ENCODE measurements at places on chromosomes 13 and 19.

- no peak for DNase-seq
Measured at GRCh38 chr13:51557875-51558612, 26.2 kb upstream of the WDFY2 start.

- no peak for DNase-seq
Measured at GRCh38 chr13:35787937-35788336, 311.4 kb upstream of the MAB21L1 start.

DNA sequence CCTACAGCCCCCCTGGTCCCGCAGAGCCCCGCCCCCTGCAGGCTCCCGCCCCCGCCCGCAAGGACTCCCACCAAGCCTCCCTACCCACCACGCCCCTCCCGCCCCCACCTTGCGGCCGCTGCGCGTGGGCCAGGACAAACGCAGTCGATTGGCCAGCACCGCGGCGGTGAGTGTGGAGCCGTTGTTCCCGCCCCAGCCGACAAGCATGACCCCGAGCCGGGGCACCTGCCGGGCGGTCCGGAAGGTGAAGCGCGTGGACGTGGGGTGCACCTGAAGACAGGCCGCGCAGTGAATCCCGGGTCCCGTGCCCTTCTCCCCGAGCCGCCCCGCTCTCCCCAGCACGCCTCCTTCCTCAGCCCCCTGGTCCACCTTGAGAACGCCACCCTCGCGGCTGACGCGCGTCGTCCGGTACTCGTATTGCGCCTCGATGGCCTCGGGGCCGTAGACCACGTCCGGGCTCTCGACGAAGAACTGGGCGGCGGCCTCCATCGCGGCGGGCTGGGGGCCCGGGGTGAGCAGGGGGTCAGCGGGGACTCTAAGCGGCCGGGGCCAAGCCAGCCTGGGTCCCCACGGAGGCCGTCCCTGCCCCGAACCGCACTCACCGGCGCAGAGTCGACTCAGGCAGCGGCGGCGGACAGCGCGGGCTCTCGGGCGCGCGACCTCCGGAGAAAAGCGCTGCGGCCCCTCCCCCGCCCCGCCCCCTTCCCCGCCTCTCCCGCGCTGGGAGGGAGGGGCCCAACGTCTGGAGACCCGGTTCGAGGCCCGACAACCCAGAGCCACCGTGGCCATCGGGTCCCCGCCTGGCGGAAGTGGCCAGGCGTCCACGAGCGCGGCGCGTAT is at the start of gene ISYNA1:
ISYNA1 (minus strand) TSS at position 643 of the 840 bp plus-strand sequence; CDS start at position 489, 154 bp downstream.
- no peak for DNase-seq

GRCh38 chr19:42378225-42379215 is 11.6 kb downstream of the CNFN start:
- DNase-seq: no peak

DNA sequence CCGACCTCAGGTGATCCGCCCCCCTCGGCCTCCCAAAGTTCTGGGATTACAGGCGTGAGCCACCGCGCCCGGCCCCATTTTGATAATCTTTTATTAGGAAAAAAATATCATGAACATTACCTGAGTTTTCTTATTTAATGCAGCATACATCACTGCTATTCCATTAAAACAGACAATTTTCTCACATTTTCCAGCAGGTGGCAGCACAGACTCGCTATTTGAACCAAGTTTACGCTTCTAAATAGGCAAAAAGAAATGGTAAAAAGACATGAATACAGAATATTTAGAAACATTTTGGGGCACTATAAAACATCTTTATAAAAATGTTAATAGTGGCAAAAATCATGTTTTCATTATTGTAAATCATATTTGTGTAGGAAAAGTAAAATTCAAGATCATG is 903.1 kb downstream of the SLITRK6 start:
- DNase-seq: no peak

- DNase-seq: no peak
Measured at GRCh38 chr13:74449811-74450524, 315.8 kb upstream of the KLF12 start.

DNA sequence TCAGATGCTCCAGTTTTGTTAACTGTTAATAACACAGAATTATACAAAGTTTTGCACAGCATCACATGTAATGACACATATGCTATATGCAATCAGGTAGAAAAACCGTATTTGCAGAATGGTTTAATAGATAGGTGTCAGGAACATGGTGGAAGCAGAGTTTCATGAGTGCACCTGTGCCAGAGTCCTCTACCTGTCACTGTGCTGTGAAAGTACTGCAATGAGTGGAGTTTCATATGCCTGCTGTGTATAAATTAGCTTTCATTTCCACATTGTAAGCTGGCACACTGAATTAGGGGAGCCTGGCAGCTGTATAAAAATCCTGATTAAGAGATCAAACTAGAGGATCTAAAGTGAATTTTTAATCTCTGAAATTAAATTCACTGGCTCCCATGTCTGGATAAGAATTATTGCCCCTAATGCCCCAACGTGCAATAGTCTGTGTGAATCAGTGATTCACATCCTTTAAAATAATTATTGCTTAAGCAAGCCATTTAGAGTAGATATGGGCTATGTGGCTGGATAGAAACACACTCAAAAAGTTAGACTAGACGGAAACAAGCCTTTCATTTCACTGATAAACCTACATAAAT is 8.5 kb upstream of the EEF1AKMT1 start:
- DNase-seq: no peak

DNA sequence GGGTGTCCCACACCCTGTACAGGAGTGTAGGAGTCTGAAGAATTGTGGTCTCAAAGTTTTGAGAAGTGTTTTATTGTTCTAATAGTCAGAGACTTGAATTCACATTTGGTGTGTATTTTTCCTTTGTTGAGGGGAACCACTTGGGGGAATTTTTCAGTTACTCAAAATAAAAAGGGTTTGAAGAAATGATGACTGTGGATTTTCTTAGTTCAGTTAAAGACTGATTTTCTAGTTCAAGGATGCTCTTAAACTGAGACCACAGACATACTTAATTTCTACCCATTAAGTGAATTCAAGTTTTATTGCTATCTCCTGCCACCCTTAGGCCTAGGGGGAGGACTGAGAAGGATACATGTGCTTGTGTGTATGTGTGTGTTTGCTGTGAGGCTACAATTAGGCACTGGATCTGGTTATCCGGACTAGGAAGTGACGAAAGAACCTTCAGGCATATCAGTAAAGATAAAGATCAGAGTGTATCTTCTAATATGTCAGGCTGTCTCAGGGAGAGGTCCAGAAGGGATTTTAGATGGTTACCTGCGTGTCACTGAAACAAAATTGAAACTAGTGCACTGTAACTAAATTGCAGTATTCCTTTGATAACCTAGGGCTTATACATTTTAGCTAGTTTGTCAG is 234.9 kb upstream of the DACH1 start:
- no peak for DNase-seq

- DNase-seq: no peak
Measured at GRCh38 chr19:14175351-14175792, 30.6 kb downstream of the ADGRL1 start.

- DNase-seq: peak; percentile 99
Measured at GRCh38 chr19:58558623-58559274, 338 bp upstream of the UBE2M start.

DNA sequence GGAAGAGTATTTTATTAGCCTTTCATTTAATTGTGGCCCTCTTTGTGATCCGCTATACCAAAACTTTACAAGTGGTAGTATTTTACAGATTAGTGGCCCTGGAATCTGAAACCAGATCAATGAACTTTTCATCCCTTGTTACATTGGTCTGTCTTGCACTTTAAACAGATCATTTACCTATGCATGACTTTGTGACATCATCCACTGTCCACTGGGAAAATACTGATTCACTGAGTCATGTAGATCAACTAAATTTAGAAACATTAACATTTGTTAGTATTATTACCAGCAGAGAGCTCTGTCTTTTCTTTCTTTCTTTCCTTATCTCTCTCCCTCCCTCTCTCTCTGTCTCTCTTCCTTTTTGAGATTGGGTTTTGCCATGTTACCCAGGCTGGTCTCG is 17.5 kb downstream of the PCDH8 start:
- DNase-seq: no peak

DNA sequence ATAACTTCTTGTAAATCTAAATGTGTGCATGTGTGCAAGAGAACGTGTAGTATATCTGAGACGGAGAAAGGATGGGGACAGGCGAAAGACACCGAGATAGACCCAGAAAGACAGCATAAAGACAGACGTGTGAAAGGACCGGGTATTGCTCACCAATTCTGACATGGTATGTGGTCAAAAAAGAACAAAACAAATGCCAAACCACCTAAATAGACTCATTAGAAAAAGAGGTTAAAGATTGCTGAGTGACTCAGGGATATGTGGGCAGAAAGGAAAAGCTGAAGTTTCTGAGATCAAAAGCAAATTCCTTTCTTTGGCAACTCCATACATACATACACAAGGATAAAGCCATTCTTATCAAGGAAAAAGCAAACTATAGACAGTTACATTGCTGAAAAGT is 179.7 kb upstream of the TSC22D1 start:
- DNase-seq: no peak

- DNase-seq: peak; percentile 97
Measured at GRCh38 chr19:2702170-2703076, at the start of gene GNG7. TSS of gene GNG7 (minus strand) at chr19:2702694. CDS start at chr19:2520688, 182,006 bp downstream.

DNA sequence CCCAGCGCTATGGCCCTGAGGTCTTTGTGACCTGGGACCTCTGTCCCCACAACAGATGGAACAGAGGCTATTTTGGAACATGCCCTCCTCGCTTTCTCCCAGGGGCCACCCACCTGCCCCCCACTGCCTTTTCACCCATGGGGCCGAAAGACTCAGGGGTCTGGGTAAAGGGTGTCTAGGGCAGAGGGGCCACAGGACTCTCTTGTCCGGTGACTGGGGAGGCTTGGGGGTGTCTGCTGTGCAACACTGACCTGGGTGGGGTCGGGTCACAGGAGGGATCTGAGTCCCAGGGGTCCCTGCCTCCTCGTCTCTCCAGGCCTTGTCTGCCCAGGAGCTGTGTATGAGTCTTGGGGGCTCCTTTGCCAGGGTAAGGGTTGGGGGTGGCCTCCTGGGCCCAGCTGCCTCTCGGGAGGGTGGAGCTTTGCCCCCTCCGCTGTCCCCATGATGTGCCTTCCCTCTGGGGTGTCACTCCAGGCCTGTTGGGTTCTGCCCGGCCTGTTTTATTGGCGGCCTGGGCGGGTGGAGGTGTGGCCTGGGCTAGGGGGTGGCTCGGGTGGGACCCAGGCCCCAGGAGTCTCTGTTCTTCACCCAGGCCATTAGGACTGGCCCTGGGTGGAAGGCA is 2.1 kb downstream of the ARID3A start:
- no peak for DNase-seq

DNA sequence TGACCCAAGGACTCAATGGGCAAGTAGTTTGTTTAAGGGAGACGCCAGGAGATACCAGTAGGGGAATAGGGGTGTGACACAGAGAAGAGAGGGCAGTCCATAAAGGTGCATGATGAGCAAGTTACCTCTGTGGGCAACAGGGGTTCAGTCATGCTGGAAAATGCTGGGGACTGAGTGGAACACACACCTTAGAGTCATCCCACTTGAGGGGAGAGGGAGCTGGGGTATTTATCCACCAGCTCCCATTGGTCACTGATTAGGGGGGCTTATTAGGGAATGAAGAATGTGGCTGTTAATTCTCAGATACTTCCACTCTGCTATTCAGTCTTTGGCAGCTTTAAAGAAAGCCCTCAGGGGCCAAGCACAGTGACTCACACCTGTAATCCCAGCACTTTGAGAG is 67.5 kb upstream of the MRI1 start:
- no peak for DNase-seq

- no peak for DNase-seq
Measured at GRCh38 chr19:14059652-14060155, 2.2 kb downstream of the PALM3 start.

DNA sequence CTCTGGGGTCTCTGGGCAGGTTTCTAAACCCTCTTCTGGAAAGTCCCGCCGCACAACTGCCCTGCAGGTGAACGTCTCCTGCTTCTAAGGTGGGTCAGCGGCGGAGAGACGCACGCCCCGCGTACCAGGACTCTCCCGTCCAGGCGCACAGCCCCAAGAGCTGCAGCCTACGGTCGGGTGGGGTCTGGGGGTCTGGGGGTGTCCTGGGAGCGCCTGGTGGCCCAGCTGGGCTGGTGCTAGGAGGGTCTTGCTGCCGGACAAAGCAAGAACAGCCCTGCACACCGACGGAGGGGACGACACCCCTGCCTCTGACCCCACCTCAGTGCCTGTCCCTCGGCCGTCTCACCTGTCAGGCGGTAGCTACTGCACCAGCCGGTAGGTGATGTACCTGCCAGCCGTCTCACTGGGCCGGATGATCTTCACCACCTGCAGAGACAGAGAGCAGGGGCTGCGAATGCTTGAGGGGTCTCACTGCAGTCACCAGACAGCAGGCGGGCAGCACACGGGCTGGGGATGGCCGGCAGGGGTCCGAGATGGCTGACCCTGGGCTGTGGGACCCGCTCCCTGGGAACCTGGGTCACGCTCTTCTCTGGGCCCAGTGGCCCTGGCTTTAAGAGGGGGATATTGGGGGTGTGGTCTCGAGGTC is 5.9 kb downstream of the POLR2E start:
- no peak for DNase-seq

DNA sequence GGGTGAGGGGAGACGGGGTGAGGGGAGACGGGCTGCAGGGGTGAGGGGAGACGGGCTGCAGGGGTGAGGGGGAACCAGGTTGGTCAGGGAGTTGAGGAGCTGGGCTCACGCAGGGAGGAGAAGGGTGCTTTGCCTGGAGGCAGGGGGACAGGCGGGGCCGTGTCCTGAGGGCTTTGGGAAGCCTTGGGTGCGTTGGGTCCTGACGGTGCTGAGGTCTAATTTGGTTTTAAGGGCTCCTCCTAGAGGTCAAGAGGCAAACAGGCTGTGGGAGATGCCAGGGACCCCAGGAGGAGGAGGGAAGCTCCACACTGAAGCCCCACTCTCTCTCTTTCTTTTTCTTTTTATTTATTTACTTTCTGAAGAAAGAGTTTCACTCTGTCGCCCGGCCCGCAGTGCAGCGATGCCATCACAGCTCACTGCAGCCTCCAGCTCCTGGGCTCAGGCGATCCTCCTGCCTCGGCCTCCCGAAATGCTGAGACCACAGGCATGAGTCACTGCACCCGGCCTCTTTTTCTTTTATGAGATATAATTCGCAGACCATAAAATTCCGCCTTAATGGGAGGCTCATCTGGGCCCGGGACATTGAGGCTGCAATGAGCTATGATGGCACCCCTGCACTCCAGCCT is 9.3 kb upstream of the MISP start:
- DNase-seq: no peak

GRCh38 chr13:73983109-73983508 is 151.1 kb downstream of the KLF12 start:
- DNase-seq: no peak

DNA sequence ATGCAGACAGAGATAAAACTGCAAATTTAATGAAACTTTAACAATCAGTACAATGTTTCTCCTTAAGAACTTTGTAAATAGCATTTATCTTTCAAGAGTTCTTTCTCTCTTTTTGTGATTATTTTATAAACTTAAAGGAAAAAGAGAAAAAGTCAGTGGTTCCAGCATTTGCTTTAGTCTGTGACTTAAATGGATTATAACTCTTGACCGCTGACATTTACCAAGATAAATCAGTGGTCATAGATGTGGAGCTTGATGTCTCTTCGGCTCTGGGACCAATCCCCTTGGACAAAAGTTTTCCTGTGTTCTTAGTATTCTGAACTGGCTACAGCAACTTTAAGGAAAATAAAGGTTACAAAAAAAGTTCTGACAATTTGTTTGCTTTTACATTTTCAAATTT is 162.6 kb downstream of the TM9SF2 start:
- no peak for DNase-seq

GRCh38 chr19:39362682-39363657 is 20.7 kb downstream of the SAMD4B start:
- DNase-seq: no peak

- no peak for DNase-seq
Measured at GRCh38 chr19:6819323-6819722, 46.8 kb downstream of the VAV1 start.

- no peak for DNase-seq
Measured at GRCh38 chr13:20964904-20965303, 62.4 kb upstream of the XPO4 start.

- no peak for DNase-seq
Measured at GRCh38 chr19:21130097-21130775, 11.6 kb upstream of the ZNF431 start.
